GM10248 (cell line): ENCODE measurements at places on chromosomes 5 and 9.
A peak's percentile ranks its signal among the peaks of the same experiment; 100 is the strongest.

- no peak for DNase-seq
Measured at GRCh38 chr5:72817671-72818266, 1.3 kb downstream of the TNPO1 start.

DNA sequence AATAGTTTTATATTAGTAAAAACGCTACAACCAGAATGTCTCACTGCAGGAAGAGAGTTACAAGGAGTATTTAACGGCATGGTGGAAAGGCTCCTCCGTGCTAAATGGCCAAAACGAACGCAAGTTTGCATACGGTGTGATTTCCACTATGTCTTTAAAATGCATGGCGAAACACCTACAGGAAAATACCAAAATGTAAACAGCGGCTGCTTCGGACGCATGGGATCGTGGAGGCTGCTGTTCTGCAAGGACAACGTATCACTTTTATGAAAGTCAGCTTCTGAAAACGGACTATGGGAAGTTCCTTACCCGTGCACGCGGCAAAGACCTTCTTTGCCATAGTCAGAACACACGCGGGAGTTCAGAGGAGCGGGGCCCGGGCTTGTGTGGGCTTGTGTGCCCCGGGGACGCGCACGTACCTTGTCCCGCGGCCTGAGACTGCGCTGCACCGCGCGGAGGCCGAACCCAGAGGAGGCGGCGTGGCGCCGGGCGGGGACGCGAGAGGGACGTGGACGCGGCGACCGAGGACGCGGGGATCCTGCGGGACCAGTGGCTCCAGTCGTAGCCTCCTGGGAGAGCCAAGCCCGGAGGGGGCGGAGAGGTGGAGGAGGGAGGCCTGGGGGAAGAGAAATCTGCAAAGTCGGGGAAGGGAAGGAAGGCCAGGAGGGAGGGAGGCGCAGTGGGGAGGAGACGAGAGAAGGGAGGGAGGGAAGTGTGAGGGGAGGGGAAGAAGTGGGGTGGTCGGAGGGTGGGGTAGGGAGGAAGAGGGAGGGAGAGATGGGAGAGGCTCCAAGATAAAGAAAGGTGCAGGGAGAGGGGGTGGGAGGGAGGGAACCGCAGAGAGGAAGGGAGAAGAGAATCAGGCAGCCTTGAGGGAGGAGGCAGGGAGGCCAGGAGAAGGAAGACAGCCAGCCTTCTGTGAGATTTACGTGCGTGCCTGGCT lies at the start of gene CMBL:
Gene CMBL, minus strand, starts transcription at position 697 of the 943 bp plus-strand sequence. CDS start 17,140 bp downstream, outside the sequence.
- peak; percentile 67 for DNase-seq

- peak; percentile 44 for DNase-seq
Measured at GRCh38 chr9:124551472-124552272, 44.5 kb upstream of the NR5A1 start.

GRCh38 chr9:23307731-23308513 lies 518.1 kb downstream of the ELAVL2 start:
- DNase-seq: no peak

- no peak for DNase-seq
Measured at GRCh38 chr5:8875722-8876121, 670.2 kb downstream of the SEMA5A start.

- DNase-seq: no peak
Measured at GRCh38 chr5:31100047-31100575, 93.4 kb upstream of the CDH6 start.

DNA sequence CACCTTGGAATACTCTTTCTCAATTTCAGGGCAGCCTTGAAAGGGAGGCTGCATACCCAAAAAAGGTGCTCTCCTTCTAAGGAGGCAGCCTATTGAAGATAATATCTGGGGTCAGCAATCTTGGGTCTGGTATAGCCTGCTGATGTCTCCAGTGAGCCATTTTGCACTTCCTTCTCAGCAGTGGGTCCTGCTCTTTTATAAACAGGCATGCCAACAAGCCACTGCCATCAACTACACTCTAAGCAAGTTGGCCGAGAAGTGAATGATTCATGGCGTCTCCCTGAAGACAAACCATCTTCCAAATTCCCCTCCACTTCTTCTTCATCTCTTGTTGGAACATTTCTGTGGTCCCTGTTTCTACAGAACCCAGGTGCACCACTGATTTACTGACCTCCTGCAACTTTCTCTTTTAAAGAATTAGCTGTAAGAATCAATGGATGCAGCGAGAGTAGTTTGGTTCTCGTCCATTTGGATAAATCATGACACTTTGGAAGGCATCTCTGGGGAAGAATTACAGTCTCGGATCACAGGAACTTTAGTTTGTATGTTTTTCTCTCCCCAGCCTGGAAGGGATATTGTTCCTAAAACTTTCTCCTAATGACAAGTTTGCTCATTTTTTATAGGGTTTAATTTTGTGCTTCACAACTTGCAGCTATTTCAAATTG lies 108.3 kb downstream of the INSYN2B start:
- no peak for DNase-seq

DNA sequence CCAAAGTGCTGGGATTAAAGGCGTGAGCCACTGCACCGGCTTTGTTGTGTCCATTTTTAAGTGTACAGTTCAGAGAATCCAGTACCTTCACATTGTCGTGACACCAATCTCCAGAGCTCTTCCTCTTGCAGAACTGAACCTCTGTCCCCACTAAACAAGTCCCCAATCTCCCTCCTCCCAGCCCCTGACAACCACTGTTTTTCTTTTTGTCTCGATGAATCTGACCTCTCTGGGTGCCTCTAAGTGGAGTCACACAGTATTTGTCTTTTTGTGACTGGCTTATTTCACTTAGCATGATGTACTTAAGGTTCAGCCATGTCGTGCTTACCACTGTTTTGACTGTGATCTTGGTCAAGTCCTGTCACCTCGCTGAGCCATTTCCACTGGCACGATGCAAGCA lies 1.6 kb downstream of the WDR38 start:
- no peak for DNase-seq

DNA sequence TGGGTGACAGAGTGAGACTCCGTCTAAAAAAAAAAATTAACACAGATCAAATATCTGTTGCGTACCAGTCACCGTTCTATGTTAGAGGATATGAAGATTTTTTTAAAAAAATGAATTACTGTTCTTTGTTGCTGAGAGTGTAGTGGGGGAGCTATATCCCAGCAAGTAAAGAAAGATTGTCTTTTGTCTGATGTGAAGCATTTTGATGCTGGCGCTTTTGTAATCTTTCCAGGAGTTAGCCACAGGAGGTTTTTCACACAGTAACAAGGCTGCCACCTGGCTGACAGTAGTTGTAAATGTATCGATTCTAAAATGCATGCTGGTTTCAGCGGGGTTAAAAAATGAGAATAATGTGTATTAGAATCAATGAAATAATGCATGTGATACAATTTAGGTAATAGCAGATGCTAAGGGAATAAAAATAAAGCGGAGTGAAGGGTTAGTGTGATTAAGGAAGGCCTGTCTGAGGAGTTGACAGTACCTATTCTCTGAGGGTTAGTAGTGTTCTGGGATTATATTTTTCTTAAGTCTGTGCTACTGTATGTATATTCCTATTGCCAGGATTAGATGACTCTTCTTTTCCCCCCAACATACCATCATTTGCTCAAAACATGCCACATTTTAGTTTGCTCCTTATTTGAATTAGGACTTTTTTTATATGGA lies 3.4 kb downstream of the LMNB1 start:
- DNase-seq: peak; percentile 60

DNA sequence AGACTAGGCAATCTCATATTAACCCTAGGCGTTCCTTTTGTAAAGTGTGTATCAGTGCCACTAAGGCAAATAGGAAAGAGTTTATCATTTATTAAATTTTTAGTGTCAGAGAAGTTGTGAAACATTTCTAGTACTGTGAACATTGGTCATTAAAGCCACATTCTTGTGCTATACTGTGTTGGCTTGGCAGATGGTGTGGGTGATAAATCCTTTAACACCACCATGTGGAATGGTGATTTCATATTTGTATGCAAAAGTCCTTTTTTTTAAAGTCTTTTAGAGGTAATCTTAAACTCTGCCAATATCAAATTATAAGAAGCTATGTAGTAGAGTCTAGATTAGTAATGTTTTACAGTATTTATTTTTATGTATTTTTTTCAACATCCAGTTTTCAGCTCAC lies 18.1 kb downstream of the SLC12A2 start:
- no peak for DNase-seq

- no peak for DNase-seq
Measured at GRCh38 chr5:72308853-72309191, 11.2 kb downstream of the MRPS27 start.

DNA sequence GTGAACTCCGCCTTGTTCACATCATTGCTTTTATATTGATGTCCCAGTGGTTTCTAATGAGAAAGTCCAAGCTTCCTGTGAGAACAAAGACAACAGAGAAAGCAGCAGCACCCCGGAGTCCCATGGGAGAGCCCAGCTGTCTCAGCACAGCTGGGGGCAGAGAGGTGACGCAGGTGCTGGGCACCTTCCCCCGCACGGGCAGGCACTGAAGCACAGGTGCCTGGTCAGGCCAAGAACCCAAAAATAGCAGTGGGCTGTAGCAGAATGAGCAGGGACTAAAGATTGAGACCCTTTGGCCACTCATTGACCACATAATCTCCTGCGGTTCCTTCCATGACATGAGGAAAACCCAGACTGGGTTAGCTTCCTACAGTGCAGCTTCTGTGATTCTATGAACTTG lies 18.8 kb downstream of the SRD5A1 start:
- DNase-seq: peak; percentile 52

DNA sequence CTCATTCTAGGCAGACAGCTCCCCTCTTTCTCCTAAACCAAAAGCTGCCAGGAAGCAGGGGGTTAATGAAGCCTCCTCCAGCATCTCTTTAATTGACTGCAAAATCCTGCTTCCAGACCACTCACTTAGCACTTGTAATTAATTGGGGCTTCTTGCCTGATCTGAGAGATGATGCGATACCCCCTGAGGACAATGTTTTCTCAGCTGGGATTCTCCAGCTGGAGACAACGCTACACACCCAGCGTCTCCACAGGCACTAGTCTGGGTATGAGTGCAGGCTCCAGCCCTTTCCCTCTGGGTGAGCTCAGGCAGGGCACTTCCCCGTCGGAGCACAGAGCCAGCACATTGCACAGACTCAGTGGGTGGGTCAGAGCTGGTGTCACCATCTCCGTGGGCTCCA lies 16.1 kb downstream of the CPLX2 start:
- no peak for DNase-seq

DNA sequence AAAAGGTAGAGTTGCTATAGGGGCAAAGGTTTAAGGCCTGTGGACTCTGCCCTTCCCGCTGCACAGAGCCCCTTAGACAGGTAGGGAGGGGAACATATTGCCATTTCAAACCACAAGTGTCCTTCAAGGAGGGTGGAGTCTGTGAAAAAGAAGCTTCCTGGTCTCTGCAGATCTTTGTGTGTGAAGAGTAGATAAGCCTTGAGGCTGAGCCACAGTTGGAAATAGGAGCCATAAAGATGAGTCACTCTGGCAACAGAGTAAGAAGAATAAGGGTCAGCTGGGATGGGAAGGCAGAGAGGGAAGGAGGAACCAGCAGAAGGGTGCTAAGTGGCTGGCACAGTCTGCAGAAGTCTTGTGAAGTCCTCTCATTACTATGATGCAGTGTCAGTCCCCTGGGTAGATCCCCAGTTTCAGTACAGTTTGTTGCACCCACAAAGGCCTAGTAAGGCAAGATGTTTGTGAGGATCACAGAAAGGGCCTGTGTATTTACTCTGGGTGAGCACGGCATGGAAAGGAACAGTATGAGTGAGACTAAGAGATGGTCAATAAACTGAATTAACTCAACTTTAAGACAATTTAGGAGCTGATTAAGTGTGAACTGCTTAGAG lies 18.1 kb downstream of the GRXCR2 start:
- DNase-seq: no peak

GRCh38 chr9:14652729-14653377 lies 40.4 kb downstream of the ZDHHC21 start:
- no peak for DNase-seq

DNA sequence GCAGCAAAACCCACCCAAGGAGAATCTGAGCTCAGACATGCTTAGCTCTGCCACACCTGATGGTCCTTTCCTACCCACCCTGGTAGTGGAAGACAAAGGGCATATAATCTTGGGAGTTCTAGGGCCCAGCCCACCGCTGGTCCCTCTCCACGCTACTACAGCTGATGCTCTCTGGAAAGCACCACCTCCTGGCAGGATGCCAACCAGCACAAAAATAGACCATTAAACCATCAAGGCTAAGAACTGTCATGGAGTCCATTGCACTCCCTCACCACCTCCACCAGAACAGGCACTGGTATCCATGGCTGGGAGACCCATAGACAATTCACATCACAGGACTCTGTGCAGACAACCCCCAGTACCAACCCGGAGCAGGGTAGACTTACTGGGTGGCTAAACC lies 111.0 kb upstream of the IL7R start:
- DNase-seq: no peak

- no peak for DNase-seq
Measured at GRCh38 chr5:43895876-43896275, 292.9 kb downstream of the NNT start.

- DNase-seq: no peak
Measured at GRCh38 chr5:172564188-172564587, 76.9 kb upstream of the NEURL1B start.

GRCh38 chr5:560792-561166 lies 36.5 kb upstream of the SLC9A3 start:
- DNase-seq: no peak

- DNase-seq: no peak
Measured at GRCh38 chr5:73136055-73136562, 15.7 kb downstream of the TMEM171 start.

DNA sequence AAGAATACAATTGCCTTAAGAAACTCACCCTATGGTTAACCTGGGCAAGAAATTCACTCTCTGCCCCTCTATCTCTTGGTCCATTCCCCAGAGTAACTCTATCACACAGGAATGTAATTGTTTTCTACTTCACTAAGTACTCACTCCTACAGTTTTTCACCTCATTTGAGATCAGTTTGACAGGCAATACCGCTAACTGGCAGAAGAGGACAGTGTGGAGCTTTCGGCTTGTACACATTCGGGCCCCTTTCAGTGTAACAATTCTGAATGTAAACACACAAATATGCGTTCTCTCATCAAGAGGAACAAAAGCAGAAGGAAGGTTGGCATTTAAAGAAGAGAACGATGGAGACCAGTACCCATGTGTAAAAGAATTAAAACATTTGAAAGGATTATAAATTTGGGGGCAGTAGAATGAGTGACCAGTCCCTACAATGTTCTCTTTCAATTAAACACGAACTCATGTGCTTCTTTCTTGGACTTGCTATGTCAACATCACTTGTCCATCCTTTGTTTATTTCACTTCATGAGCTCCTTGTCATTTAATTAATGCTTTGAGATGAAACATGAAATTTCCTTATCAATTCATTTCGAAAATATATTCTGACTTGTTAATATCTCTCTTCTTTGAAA lies 188.5 kb upstream of the GRAMD2B start:
- no peak for DNase-seq

DNA sequence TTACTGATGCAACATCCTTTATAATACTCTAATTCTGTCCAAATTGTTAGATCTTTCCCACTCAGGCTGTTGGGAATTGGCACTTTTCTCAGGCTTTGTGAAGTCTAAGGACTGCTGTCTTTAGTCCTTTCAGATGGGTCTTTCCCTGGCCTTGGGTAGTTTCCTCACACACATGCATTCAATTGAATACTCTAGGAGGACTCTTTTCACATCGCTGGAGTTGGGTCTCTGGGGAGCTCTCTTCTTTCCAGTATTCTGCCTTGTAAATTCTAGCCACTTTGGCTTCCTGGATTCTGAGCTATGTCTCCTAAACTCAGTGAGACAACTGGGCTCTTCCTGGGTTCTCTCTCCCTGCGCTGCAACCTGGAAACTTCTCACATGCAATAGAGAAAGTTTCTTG lies 215.5 kb downstream of the SNX18 start:
- DNase-seq: no peak
